ENCODE measurements at places on chromosomes 7 and 10. TPM values are rescaled to one million over a fixed set of nuclear protein-coding genes. Genes with fewer than 3 reads are reported as not detected.

DNA sequence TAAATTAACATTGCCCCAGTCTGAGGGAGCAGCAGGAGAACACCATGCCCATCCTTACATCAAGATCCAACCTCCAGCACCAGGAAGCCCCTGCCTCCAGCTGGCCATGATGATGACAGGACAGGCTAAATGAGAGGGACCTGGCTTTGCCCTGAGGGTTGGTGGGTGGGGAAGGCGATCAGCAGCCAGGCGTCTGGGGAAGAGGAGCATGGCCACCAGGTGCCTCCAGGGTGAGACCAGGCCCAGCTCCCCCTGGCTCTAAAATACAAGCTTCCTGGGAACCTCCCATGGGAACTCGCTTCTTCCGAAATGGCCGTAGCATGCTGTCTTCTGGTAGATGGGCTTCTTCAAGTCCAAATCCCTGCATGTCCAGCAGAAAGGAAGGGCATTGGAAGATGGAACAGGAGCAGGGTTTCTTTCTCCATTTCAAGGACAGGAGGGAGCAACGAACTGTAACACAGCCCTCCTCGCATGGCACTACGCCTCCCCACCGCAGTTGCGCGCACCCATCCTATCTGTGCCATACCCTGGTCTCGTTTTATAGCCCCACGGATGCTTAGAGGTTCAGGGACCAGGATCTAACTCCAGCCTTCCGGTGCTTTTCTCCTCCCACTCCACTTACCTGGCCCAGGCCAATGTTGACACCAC lies 15.8 kb downstream of the MAT1A start:
- DNase-seq, result no peak

DNA sequence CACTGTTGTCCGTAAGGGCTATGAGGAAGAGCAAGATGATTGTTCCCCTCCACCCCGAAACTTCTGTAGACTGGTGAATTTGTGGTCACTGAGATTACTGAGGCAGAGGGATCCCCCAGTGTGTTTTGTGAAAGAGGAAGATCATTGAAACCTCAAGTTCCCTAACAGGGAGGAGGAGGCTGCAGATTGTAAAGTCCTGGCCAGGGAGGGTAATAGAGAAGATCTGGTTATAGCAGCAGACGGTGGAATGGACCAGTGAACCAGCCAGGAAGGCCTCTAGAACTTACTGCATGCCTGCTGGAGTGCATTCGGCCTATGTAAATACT lies 31.1 kb downstream of the LMTK2 start:
- DNase-seq, result no peak

DNA sequence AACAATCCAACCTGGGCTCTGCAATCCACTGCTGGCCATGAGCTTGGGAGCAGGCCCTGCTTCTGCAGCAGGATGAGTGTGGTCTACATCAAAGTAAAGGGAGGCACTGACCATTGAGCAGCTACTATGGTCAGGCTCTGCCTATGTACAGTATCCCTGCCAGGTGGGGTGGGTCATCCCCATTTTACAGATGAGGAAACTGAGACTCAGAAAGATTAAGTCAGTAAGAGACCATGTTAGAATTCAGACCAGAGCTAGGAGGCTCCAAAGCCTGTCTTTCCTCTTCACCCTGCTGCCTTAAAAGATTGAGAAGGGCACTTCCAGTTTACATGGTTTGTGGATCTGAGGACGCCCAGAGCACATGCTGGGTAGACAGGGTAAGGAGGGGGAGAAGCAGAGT lies 27.1 kb upstream of the CDH23 start:
- no peak for DNase-seq

DNA sequence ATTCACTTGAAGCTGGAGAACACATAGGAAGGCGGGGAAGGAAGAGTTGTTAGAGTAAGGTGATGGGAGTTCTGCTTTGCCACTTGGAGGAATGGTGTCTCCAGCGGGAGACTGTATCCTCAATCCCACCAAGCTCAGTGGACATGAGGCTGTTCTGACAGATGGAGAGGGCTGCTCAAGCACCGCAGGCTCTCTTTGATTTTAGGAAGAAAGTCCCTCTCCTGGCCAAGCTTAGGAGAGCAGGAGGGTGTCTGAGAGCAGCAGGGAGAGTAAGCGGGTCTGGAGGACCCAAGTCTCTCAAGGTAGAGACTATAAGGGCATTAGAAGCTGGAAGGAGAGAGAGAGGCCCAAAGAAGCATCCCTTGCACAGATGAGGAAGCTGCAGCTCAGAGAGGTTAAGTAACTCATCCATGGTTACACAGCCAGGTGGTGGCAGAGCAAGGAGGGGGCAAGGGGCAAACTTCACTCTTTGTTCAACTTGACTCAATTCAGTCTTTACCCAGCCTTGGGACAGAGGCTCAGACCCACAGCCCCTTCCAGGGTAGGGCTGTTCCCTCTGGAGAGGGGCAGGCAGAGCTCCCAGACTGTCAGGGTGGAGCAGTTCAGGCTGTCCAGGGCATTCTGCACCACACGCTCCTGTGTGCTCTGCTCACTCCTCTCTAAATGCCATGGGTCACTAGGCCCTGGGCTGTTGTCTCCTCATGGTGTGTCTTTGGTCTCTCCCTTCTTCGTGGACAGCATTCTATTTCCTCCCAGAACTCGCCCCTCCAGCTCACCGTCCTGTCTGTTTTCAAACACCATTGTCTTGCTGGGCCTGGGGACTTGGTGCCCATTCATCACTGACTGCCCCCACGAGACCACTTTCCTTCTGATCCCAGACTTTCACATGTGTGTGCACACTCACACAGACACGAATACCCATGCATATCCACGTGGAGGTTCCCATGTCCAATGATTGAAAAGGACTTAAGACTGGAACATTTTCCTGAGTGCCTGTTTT lies 8.9 kb downstream of the CHAT start:
- DNase-seq, result no peak

DNA sequence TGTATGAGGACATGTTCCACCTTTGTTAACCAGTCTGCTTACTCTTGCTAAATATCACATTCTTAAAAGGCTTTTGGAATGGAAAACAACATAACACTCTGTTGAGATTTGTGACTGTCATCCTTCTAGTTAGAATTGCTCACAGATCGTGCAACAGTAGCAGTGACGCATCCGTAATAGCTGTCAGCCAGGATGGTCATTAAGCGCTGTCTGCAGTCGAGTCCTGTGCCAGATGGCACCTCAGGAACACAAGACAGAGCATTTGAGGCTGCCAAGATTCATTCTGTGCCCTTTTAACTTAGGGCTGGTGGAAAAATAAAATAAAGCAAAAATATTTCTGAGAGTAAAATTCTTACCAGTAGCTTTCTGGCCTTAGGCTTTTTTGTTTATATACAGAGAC lies 348.6 kb downstream of the ANKRD7 start:
- no peak for DNase-seq

DNA sequence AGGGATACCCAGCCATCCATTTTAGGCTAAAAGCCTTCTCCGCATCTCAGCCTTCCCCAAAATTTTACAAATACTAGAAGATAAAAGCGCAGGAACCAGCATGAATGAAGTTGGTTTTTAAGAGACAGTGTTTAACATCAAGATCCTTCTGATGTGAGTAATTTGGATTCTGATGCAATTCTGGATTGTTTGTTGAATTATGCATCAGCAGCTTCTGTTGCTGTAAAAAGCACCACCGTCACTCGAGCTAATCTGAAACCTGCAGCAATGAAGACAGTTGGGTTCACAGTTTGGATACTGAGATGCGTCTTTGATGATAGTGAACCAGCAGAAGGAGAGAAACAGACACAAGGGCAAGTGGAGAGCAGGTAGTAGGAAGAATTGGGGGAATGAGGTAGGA lies 179.2 kb downstream of the PLXNA4 start:
- DNase-seq, result no peak

GRCh38 chr7:154409703-154410311 lies 357.6 kb downstream of the DPP6 start:
- DNase-seq, result peak; percentile 76

DNA sequence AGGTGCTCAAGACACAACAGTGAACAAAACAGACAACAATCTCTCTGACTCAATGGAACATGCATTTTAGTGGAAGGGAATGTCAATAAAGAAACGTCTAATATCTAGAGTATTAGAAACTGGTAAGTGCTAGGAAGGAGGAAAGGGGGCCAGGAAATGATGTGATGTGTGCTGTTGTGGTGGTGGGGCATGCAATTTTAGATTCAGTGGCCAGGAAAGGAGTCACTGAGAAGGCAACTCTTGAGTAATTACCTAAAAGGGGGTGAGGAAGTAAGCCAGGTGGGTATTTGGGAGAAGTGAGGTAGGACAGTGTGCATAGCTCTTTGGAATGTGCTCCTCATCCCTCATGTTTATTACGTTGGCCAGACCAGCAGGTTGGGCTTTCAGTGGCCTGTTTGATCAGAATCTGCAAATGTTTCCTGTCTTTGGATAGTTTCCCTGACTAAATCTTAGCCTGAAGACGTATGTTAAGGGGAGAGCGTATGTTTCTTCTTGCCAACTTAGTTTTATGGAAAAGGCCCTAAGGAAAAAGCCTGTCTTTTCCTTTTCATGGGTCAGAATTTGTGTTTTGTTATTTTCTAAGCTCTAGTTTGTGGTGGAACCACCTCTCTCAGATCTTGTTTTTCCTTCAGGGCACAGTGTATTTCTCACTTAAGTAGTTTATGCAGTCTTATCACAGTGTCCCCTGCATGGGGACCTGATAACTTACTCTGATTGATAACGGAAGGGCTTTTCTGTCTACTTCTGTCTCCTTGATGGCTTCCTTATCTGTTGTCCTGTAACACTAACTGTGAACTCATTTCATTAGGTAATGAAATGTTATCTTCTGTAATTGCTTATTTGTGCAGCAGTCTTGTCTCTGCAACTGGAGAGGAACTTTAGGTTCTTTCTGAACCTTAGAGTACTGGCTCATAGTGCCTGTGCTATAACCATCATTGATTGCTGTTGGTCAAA lies 203.7 kb downstream of the AUTS2 start:
- no peak for DNase-seq

GRCh38 chr7:116311816-116312471 lies 101.6 kb downstream of the TES start:
- DNase-seq, result no peak

DNA sequence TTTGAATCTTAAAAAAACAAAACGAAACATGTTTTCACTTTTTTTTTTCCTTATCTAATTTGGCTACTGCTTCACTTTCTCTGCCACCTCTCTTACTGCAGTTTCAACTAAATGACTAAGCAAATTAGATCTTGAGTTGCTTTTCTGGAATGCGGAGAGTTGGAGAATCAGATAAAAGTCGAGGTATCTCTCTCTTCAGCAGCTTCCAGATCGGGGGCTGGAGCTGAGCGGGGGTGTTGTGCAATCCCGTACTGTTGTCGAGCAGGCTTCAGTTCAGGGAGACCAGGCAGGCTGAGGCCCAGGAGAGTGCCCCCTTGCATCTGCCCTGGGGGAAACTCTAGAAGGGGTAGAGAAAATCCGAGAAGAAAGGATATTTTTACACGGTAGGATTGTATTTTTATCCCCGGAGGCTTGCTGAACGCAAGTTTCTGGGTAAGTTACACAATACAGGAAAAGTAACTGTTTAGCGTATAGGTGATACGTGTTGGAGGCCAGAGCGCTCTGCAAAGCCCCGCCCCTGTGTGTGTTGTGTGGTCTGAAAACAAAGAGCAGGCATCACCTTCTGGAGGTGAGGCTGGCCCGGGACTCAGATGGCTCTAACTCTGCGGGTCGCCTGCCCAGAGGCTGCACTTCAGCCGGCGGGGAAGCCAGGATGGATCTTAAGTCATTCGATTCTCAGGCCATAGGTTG lies 116.6 kb downstream of the KLF6 start:
- DNase-seq, result no peak

GRCh38 chr10:125232841-125233240 lies 72.5 kb upstream of the CTBP2 start:
- no peak for DNase-seq

GRCh38 chr10:17122052-17122451 lies 7.6 kb downstream of the CUBN start:
- no peak for DNase-seq

GRCh38 chr10:122997864-122998263 lies 10.7 kb downstream of the IKZF5 start:
- DNase-seq, result no peak

GRCh38 chr7:67875558-67875957 lies 878.9 kb downstream of the TYW1 start:
- no peak for DNase-seq

GRCh38 chr10:80409121-80409520 lies 770 bp downstream of the PRXL2A start:
- no peak for DNase-seq

- no peak for DNase-seq
Observed at GRCh38 chr10:74238031-74238431, 87.0 kb downstream of the ADK start.

DNA sequence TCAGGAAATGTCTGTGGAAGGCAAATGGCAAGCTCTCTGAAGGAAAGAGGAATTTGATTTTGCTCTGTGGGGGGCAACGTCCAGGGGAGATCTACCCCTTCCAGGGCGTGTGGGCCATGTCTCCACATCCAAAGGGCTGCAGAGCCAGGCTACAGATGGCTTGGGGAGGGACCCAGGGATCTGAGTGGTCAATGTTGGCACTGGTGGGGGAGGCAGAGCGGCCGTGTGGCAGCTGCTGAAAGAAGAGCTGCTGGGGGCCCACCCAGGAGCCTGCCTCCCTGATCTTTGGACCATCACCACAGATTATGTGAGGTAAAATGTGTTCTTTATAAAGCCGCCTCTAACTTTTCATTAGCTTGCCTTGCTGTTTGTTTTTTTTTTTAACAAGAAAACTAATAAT lies 144.1 kb downstream of the HERPUD2 start:
- DNase-seq, result peak; percentile 52

GRCh38 chr10:121059351-121059750 lies 208.2 kb downstream of the WDR11 start:
- DNase-seq, result no peak

DNA sequence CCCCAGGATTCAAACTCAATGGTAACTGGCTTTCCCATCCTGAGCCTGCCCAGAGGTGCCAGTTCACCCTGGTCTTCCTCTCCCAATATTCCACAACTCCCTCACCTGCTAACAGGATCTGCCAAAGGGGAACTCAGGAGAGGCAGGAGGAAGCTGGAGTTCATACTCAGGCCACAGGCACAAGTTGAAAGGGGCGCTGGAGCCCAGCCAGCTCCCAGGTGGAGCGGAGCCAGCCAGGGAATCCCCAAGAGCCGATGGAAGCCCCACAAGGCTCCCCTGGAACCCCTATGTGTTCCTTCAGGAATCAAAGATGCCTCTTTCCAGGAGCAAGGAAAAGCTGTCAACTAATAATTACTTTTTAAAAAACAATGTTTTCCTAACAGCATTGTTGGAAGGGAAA lies 63.5 kb downstream of the SH3PXD2A start:
- no peak for DNase-seq

The SEMA3A gene
- total RNA-seq, result 19.4 TPM

The SEMA3C gene
- total RNA-seq, result 37.0 TPM

The MMD2 gene
- total RNA-seq, result not detected

The CALHM3 gene
- total RNA-seq, result not detected

The SEMA3D gene
- 5.5 TPM for total RNA-seq

The TMEM196 gene
- not detected for total RNA-seq

The GPR85 gene
- total RNA-seq, result 13.2 TPM

The FANK1 gene
- 0.42 TPM for total RNA-seq

The FKBP9 gene
- 73.5 TPM for total RNA-seq

The CXCL12 gene
- not detected for total RNA-seq

All from SJCRH30 (cell line).